ENCODE measurements at places on chromosomes 3 and 15. TPM values are rescaled to one million over a fixed set of nuclear protein-coding genes. Genes with fewer than 3 reads are reported as not detected.

DNA sequence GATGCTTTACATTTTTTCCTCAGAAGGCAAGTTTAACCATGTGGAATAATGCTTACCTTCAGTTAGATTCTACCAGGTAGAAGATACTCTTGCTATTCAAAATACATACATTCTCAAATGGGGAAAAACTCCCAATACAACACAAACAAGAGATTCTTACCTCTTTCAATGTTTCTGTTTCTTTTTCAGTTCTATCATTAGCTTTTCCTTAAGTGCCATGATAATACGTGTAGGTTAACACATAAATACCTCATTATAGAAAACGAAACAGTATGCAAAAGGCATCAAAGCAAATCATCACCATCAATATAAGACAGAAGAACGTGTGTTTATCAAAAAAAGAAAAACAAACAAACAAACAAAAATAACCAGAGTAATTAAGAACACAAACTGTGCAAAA, 300.7 kb upstream of the ROBO1 start:
- DNase-seq: no peak

Gene CCDC191
- total RNA-seq: 0.14 TPM

Gene MESP1
- 4.7 TPM for total RNA-seq

DNA sequence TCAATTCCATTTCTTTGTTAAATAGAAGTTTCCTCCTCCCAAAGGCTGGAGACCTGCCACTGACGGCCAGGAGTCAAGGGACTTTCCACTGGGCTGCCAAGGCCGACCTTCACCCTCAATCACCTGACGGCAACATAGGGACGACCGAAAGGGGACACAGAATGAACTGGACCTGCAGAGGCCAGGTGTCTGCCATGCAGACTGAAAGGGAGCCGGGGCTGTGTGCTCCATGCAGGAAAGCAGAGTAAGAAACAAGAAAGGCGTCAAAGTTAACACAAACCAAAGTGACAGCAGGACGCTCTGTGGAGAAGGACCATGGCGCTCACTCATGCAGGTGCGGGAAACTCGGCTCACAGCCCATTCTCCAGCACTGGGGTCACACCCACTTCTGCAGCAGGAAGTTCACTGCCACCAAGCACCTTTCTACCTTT, 26.1 kb downstream of the ZXDC start:
- no peak for DNase-seq

Gene GCSAM
- not detected for total RNA-seq

GRCh38 chr3:24933401-24933800, 438.8 kb upstream of the THRB start:
- DNase-seq: no peak

DNA sequence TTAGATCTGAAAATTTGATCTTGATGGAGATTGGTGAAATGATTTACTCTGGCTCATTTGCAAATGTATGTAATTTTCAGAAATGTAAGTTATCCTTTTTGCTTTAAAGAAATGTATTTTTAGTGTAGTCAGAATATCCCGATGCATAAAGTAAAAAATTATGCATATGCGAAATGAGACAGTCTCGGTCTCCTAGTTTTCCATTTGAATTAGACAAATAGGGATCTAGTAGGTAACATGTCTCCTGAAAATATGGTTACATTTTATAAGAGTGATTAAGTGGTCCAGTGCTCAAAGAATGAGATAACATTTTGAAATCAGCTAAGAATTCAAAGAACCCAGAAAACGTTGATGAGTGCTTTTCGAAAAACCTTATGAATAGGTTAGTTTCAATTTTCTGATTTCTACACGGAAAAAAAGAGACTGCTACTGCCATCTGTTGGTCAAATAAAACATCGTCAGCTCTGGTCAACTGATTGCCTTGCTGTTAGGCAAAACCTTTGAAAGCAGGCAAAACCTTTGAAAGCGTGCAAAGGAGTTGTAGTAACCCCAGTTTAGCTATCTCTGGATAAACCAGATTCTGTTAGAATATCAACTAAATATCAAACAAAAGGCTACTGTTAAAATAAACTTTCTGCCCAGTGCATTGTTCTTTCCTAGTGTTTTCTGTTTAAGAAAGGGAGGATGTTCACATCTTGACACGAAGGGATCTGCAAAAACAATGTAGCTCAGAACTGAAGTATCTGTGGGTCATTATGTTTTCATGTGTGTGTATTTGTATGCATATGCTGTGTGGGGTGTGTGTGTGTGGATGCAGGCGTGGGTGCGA, 59.3 kb upstream of the CHMP2B start:
- DNase-seq: peak; percentile 44

Gene LRRIQ4
- not detected for total RNA-seq

Gene KLHL6
- not detected for total RNA-seq

- no peak for DNase-seq
Observed at GRCh38 chr3:175957427-175957826, 1098.3 kb downstream of the NAALADL2 start.

DNA sequence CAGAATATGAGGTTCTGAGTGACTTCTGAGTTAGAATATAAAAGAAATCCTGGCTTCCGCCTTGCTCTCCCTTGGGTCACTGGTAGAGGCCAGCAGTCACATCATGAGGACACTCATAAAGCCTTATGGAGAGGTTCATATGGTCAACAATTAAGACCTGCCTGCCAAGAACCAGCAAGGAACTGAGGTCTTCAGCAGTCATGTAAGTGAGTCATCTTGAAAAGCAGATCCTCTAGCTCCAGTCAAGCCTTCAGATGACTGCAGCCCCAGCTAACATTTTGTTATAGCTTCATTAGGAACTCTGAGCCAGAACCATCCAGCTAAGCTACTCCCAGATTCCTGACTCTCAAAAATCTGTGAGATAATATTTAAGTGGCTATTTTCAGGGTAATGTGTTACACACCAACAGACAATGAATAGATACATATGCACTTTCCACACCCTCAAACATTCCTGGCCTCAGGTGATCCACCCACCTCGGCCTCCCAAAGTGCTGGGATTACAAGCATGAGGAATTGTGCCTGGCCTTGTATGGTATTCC, 447.2 kb downstream of the SHQ1 start:
- DNase-seq: no peak

Gene SIDT1
- not detected for total RNA-seq

Gene CHRNB4
- not detected for total RNA-seq

Gene GPR27
- 12.1 TPM for total RNA-seq

DNA sequence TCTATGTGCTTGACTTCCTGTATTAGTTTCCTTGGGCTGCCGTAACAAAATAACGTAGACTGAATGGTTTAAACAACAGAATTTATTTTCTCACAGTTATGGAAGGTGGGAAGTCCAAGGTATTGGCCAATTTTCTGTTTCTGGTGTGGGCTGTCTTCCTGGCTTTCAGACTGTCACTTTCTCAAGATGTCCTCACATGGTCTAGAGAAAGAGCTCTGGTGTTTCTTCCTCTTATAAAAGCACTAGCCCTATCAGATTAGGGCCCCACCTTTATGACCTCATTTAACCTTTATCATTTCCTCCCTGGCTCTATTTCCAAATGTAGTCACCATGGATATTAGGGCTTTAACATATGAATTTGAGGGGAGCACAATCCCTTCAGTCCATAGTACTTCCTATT, 54.6 kb downstream of the SPRED1 start:
- no peak for DNase-seq

Gene FGF12
- 1.5 TPM for total RNA-seq

Gene ZNF710
- total RNA-seq: 3.0 TPM

Data from Caki2 (cell line).